ENCODE measurements at places on chromosomes 12 and 14. TPM values are rescaled to one million over a fixed set of nuclear protein-coding genes. Genes with fewer than 3 reads are reported as not detected.

The GPD1 gene
- total RNA-seq = 0.43 TPM

DNA sequence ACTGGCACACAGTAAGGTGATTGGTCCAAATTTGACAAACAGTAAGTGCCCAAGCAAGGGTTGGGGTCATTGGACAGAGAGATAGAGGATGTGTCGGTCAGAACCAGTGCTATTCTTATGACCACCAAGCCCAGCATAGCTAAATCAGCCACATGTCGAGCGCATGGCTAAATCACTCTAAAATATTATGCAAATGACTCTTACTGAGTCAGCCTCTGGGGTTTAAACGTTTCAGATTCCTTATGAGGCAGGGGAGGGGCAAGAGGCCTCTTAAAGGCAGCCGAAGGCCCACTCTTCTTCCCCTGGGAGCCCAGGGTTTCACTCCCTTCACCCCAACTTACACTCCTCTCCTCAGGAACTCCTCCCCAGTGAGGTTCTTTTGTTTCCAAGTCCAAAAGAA lies 603 bp upstream of the ENDOU start:
- H3K4me1 ChIP-seq = peaks cover 37% of the 10 kb centered on the region
- H3K4me3 ChIP-seq = no peak overlapping the region
- no peaks in the 10 kb centered on the region for H3K36me3 ChIP-seq
- H3K27me3 ChIP-seq = no peaks in the 10 kb centered on the region
- DNase-seq = no peak

DNA sequence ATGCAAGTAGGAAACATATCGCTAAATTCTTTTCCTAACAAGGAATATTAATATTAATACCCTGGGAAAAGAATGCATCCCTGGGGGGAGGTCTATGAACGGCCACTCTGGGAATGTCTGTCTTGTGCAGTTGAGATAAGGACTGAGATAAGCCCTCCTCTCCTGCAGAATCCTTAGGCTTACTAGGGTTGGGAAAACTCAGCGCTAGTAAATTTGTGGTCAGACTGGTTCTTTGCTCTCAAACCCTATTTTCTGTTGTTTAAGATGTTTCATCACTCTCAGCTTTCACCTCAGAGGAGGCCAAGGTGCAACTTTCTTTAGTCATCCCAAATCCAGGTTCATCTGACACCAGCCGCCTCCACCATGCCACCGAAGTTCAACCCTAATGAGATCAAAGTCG lies 11.2 kb upstream of the RESF1 start:
- DNase-seq = no peak
- H3K36me3 ChIP-seq = peaks cover 2% of the 10 kb centered on the region
- no peaks in the 10 kb centered on the region for H3K27me3 ChIP-seq
- H3K4me1 ChIP-seq = no peaks in the 10 kb centered on the region
- H3K27ac ChIP-seq = no peak overlapping the region

DNA sequence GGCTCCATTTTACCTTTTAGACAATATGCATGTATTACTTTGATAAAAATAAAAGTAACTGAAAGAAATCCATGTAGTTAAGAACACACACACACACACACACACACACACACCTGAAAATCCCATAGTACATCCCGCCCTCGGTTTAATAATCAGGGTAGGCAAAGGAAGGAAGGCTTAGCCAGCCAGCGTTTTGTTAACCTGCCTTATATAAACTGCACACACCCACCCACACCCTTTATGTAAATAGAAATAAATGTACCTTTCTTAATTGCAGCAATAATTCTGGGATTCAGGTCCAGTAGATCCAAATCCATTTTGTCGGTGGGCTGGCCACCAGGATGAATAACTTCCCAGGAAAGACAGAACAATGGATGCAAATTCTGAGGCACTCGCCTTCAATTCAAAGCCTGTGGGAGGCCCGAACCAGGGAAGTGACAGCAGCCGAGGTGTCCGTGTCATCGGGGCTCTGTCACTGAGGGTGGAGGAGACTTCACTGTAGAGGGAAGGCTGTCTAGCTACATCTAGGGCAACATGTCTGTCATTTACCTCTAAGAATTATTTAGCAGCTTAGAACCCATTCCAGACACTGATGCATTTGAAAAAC lies 4.4 kb downstream of the XRCC3 start:
- no peak overlapping the region for H3K4me3 ChIP-seq
- no peaks in the 10 kb centered on the region for H3K27me3 ChIP-seq
- peaks cover 23% of the 10 kb centered on the region for H3K4me1 ChIP-seq
- no peak for DNase-seq
- H3K27ac ChIP-seq = no peak overlapping the region
- H3K36me3 ChIP-seq = no peaks in the 10 kb centered on the region

DNA sequence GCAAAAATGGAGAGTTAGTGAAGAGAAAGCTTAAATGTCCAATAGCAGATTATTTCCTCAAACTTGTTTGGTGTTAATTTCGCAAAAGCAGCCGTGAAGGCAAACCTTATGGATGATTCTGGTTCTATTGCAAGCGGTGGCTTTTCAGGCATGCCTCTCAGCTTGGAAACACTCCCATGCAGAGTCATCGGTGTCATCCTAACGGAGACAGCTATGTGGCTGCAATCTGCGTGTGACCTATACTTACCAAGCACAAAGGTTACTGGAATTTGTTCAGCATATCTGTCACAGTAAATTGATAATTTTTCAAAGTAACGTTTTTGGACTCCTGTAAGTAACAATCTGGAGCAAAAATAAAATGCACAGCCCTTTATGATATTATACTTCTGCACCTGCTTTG lies 5.0 kb downstream of the BEST3 start:
- no peaks in the 10 kb centered on the region for H3K27me3 ChIP-seq
- no peak overlapping the region for H3K4me3 ChIP-seq
- DNase-seq = no peak
- H3K27ac ChIP-seq = no peak overlapping the region
- no peaks in the 10 kb centered on the region for H3K36me3 ChIP-seq
